ENCODE measurements at places on chromosomes 1 and 21.

DNA sequence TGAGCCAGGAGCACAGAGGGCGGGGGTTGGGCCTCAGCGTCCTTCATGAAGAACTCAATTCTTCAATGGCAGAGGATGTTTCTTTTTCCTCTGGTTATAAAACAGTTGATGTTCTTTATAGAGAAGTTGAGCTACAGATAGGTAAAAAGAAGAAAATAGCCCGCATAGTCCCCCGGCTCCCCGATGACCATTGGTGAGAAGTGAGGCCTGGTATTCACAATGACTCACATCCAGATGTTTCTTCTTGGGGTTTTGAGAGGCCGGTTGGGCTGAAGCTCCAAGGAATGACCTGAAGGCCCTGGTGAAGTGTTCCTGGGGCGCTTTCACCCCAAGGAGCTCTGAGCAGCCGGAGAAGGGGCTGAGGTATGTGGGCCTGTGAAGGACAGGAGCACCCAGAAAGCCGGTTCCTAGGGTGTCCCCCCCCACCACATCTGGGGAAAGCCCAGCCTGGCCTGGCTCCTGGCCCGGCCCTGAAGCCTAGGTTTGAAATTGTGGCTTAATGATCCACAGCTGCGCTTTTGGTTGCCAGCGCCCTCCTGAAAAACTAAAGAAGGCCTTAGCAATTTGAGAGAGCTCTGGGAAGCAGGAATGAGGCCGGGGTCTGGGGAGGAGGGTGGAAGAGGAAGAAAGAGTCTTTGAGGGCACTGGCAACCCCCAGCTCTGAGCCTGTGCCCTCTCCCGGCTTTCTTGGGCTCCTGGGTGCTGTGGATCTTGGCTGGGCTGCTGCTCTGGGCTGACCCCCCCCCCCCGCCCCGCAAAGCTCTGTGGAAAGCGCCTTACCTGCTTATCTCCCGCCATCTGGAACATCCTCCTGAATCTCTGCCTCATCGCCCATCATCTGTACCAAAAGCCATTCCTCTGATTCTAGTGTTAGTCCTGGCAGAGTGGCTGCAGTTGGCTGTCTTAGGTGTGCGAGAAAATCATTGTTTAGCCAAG, 444.7 kb downstream of the CAMTA1 start:
- DNase-seq = no peak

DNA sequence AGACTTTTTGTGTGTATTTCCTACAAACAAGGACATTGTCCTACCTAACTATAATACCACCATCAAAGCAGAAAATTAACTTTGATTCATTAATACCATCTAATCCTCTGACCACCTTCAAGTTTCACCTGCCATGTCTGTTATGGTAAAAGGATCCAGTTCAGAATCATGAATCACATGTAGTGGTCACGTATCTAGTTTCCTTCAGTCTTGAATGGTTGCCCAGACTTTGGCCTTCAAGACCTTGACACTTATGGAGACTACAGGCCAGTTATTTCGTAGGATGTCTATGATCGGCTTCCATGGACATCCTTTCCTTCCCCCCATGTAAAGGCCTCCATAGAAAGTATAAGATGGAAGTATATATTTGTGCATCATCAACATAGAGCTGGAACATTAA, 10.4 kb upstream of the IFNAR2 start:
- DNase-seq = no peak

- DNase-seq = no peak
Observed at GRCh38 chr1:168980656-168981055, 125.8 kb upstream of the ATP1B1 start.

- DNase-seq = no peak
Observed at GRCh38 chr21:38080888-38081287, 164.6 kb upstream of the KCNJ6 start.

GRCh38 chr1:169779970-169780369, 14.7 kb downstream of the METTL18 start:
- DNase-seq = no peak

DNA sequence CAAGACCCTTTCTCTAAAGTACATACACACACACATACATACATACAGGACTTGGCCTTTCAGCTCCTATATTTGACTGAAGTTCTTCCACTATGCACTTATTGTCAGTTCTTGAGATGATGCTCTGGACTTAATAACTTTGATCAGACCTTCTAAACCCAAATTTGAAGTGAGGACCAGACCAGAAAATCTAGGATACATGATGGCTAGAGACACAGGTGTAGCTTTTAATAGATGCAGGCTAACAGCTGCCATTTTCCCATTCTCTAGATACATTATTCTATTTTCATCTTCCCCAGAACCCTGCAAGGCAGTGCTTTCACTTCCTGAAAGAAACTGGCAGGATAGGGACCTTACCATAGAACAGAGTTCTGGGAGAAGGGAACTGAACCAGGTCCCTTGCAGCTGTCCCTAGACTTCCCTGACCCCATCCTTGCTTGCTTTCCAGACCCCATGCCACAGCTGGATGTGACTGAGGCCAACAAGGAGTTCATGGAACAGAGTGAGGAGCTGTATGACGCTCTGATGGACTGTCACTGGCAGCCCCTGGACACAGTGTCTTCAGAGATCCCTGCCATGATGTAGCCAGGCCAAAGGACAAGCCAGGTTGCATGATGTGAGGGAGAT, 14.9 kb upstream of the RAB42 start:
- no peak for DNase-seq

- DNase-seq = no peak
Observed at GRCh38 chr1:115473986-115474565, 136.0 kb upstream of the NGF start.

- DNase-seq = peak; percentile 85
Observed at GRCh38 chr1:111739925-111740765, 950 bp upstream of the INKA2 start.

DNA sequence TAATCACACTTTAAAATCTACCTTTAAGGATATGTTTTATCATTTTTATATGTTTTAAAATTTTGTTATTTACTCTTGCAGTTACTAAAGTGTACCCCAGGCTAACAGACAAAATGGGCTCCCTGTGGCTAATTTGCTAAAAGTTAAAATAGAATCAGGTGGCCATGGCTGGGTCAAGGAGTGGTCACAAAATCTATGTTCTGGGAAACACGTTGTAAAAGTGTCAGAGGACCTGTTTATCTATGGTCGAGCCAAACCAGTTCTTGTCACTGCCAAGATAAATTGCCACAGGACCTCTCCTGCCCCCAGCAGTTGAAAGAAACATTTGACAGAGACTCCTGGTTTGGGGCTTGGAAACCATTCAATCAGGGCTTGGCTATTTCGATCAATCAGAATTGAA, 21.2 kb upstream of the TTLL7 start:
- DNase-seq = no peak

DNA sequence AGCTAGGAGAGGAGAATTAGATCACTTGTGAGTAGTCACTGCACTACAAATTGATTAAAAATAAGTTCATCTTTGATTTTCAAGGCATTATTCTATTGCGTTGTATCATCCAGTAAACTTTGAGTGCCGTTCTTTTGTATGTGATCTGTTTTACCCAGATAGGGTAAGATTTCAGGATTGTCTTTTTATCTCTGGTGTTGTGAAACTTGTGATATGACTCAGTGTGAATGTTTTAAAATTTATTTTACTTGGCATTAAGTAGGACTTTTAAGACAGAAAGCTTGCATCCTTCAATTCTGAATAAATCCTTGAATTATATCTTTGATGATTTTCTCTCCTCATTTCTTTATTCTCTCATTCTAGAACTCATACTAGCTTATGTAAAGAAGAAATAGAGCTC, 93.3 kb upstream of the ADAMTS5 start:
- no peak for DNase-seq

GRCh38 chr1:155984341-155984740, 6.0 kb upstream of the ARHGEF2 start:
- DNase-seq = no peak

DNA sequence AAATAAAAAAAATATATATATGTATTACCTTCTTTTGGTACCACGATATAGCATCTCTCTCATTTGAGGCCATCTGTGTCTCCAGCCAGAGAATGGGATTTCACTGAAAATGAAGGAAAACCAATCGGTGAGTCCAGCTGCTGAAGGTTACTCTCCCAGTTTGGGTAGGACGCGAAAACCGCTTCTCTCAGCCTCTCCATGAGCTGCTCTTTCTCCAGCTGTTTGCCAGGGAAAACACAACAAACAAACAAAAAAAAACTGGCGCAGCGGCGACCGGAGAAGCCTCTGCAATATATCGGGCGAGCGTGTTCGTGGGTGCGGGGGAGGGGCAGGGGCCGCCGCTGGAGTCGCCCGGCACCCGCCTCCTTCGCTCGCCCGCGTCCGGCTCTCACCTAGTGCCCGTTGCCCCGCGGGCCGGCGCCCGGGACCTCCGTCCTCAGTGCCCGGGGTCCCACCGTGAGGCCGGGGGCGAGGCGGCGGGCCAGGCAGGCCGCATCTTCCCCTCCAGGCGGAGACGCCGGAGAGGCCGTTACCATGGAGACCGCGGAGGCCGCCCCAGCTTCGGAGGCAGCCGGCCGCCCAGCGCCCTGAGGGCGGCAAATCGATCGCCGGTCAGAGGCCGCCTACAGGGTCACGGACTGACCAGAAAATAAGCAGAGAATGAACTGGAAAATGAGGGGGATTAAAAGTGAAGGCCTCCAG, 504 bp downstream of the PHTF1 start:
- DNase-seq = peak; percentile 83

GRCh38 chr1:115641762-115642167, at the start of gene VANGL1:
Gene VANGL1 (plus strand): TSS chr1:115641970. CDS start chr1:115651414, 9,444 bp downstream.
- DNase-seq = peak; percentile 46

DNA sequence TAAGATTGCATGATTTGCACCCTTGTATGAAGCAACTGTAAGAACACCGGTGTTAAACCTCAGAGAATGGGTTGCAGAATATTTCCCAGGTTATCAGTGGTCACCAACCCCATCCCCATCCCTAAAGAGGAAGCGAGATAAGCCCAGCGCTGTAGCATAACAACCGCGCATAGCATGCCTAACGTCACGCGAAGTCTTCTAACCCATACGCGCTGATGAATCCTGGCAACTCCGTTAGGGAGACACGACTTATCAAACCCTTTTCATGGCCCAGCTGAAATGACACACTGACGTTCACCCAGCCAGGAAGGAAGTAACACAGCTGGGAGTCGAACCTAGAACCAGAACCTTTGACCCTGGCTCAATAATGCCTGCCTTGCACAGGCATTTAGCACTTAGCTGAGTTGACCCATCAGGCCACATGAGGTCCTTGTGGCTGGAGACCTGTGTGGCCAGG, 24.2 kb downstream of the TMEM51 start:
- no peak for DNase-seq

- no peak for DNase-seq
Observed at GRCh38 chr21:42848932-42849758, 30.2 kb downstream of the WDR4 start.

GRCh38 chr1:161736335-161736969, 13.1 kb upstream of the DUSP12 start:
- DNase-seq = no peak

DNA sequence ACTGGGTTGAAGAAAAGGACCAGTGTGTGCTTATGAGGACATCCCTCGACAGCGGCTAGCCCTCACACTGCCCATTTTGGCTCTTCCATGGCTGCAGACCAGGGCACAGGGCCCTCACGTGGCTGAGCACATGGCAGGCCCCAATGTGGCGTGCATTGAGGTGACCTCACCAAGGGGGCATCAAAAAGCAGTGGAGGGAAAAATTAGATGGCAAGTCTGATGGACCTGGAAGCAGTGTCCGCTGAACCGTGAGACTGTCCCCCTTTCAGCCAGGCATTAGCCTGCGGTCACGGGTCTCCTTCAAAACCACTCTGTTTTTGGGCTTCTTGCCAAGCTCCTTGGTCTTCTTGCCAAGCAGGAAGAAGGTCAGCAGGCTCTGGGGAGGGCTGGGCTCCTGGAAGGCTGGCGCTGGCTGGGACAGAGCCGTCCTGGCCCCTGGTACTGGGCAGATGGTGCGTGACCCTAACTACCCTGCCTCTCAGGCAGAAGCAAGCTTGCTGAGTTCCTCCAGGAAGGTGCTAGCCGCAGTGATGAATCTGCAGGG, 30.8 kb downstream of the TRIM67 start:
- no peak for DNase-seq

- no peak for DNase-seq
Observed at GRCh38 chr1:2499260-2499659, 23.2 kb downstream of the PLCH2 start.

- no peak for DNase-seq
Observed at GRCh38 chr21:33211305-33211704, 18.4 kb upstream of the IFNAR2 start.

DNA sequence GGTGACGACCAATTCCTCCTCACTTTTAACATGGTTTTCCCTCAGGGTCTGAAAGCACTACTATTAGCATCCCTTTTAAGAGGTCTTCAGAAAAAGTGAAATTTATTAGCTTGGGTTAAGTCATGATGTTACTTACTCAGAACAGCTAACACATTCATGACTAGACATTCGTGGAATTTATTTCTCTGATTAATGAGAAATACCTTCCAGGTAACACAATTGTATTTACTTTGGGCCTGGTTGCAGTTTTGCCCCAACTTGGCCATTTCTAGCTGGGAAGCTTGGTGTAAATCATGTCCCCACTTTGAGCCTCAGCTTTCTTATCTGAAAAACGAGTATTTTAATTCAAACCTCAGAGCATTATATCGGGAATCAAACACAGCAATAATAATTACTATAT, 119.2 kb upstream of the SPATA6 start:
- no peak for DNase-seq

GRCh38 chr1:52365071-52365745, 797 bp downstream of the CC2D1B start:
- DNase-seq = no peak

DNA sequence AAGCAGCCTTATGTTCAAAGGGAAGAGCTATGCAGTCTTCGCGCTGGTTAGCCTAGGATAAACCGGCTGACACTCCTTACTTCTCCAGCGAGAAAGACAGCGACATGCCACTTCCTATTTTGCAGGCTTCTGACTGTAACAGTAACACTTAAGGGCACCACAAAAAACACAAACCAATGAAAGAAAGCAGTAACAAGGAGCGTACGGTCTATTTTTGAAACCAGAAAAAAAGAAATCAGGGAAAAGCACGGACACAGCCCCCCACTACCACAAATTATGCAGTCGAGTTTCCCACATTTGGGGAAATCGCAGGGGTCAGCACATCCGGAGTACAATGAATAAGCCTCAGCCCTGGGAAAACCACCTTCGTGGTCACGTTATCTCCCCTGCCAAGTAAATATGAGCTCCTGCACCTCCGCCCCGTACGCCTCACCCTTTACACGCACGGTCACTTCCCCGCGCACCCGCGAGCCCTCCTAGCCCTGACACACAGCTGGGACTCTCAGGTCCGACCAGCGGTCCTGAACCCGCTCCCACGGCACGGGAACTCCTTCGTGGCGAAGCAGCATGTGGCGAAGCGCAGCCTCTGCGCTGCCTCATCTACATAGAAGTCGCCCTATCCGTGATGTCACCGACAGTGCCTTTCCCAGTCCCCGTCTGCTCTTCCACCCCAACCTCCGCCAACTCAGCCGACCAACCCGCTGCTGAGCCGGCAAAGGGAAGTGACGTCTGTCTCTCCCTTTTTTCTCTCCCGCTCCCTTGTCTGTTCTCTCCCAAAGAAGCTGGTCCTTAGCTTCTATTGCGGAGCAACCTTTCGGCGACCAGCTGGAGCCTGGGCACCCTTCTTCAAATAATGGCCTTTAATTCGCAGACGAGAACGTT, 40.9 kb upstream of the PPIAL4F start:
- peak; percentile 75 for DNase-seq

- no peak for DNase-seq
Observed at GRCh38 chr21:42140196-42140934, 69.2 kb downstream of the UMODL1 start.
